ENCODE measurements at places on chromosomes 2 and 18. TPM values are rescaled to one million over a fixed set of nuclear protein-coding genes. Genes with fewer than 3 reads are reported as not detected.

- DNase-seq = peak; percentile 44
Measured at GRCh38 chr2:96549466-96549785, 12.9 kb downstream of the ARID5A start.

GRCh38 chr18:48718251-48718959 lies 179.6 kb downstream of the CTIF start:
- no peak for DNase-seq

GRCh38 chr2:20071397-20072383 lies 20.3 kb upstream of the LAPTM4A start:
- no peak for DNase-seq

DNA sequence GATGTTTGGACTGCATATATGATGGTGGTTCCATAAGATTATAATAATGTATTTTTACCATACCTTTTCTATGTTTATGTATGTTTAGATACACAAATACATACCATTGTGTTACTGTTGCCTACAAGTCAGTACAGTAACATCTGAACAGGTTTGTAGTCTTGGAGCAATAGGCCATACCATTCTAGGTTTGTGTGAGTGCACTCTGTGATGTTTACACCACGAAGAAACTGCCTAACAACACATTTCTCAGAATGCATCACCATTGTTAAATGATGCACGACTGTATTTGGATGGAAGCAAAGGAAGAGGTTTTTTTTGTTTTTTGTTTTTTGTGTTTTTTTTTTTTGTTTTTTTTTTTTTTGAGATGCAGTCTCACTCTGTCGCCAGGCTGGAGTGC lies 9.5 kb downstream of the DUSP19 start:
- no peak for DNase-seq

The GALNT14 gene
- 1.3 TPM for total RNA-seq

GRCh38 chr2:239393941-239394340 lies 6.9 kb downstream of the HDAC4 start:
- no peak for DNase-seq

GRCh38 chr18:24601585-24601984 lies 141.1 kb downstream of the HRH4 start:
- DNase-seq = no peak

The ICOS gene
- total RNA-seq = 93.6 TPM

The PJVK gene
- total RNA-seq = 1.5 TPM

- no peak for DNase-seq
Measured at GRCh38 chr2:61995065-61995464, 89.6 kb downstream of the COMMD1 start.

DNA sequence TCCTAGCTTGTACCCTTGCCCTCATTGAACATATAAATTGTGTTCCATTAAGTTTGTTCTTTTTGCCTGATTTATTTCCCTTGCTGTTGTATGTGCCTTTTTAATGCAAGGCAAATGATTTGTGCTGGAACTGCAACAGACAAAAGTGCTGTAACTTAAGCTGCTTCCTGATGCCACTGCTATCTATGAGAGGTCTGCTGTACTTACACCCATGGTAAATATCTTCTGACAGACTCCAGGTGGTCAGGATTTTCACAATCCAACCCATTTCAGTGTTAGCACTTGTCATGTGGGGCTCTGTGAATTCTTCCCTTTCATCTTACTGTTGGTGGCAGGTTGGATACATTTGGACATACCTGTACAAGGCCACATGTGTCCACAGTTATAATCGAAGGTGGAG lies 63.5 kb downstream of the ARHGAP15 start:
- no peak for DNase-seq

The ZSWIM2 gene
- total RNA-seq = not detected
